ENCODE measurements at places on chromosomes 4 and X.
A peak's percentile ranks its signal among the peaks of the same experiment; 100 is the strongest.

DNA sequence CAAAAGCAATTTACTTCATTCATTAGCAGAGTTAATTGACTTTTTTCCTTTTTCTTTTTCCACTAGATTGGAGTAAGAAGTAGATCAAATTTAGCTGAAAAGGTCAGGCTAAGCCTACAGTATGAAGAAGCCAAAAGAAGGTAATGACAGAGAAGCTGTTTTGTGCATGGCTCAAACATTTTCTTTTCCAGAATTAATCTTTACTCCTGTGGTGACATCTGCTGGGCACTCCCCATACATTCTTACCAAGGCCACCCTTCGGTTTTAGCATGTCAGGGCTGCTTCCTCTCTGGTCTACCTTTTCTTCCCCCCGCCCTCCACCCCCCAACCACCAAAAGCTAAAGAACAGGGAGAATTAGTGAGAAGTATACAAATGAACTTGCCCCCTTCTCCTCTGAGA is 70.2 kb downstream of the CLDN22 start:
- peak; percentile 50 for DNase-seq

GRCh38 chr4:75830906-75831305 is 71.3 kb downstream of the PPEF2 start:
- DNase-seq, result no peak

DNA sequence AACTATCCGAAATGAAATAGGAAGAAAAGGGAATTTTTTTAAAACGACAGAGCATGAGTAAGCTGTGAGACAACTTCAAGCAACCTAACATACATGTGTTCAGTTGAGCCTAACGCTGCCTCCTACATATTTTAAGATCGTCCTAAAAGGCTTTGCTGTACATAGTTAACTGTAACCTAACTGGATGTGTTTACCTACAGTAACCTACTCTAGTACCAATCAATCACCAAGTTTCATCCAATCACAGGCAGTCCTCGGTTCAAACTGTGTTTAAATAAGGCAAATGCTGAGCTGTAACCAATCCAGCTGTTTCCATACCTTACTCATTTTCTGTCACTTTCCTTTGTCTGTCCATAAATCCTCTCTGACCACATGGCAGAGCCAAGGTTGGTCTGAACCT is 17.1 kb downstream of the RCHY1 start:
- no peak for DNase-seq

GRCh38 chrX:856566-857290 is 226.1 kb downstream of the SHOX start:
- DNase-seq, result no peak

DNA sequence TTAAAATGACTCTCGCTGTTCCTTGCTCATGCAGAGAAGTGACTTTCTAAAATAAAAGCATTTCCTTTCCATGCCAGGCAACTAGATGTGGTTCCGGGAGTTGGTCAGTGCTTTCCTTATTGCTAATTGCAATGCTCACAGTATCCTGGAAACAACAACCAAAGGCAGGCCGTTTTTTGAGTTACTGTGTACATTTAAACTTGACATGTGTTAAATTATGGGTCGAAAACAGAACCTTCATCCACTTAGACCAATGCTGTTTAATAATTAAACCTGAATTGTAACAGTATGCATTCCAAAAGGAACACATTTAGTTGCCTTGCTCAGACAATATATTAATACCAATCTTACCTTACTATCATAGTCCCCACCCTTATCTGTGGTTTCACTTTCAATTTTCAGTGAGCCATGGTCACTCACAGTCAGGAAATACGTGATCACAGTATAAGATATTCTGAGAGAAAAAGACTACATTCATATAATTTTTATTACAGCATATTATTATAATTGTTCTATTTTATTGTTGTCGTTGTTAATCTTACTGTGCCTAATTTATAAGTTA is 102.6 kb downstream of the HS6ST2 start:
- DNase-seq, result no peak

DNA sequence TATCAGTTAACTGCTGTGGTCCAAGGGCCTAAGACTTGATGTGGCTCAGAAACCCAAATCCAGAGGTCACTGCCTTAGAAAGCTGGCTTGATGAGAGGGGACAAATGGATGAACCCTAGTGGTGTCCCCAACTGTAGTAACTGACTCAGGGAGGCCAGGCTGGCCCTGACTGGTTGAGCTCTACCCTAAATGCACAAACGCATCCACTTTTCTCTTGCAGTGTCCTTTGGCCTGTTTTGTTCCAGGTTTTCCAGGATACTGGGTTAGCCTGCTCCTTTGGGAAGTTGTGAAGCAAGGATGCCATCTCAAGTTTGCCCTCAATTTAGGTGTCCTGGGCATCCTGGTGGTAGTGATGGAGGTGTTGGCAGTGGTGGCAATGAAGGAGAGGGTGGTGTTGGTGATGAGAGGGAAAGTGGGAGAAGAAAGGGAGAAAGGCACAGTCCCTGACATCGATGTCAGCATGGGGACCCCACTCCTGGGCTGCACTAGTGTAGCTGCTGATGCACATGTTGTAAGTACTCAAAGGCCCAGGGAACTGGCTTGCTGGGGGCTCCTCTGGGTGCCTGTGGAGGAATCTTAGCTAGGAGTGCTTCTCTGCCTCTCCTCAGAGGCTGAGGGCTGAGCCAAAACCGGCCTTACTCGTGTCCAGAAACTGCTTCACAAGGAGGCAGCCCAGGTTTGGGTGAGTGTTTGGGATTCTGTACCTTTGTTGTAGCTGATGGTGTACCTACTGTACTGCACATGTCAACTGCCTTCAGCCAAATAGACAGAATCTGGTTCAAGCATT is 2.9 kb upstream of the HAND2 start:
- DNase-seq, result no peak

DNA sequence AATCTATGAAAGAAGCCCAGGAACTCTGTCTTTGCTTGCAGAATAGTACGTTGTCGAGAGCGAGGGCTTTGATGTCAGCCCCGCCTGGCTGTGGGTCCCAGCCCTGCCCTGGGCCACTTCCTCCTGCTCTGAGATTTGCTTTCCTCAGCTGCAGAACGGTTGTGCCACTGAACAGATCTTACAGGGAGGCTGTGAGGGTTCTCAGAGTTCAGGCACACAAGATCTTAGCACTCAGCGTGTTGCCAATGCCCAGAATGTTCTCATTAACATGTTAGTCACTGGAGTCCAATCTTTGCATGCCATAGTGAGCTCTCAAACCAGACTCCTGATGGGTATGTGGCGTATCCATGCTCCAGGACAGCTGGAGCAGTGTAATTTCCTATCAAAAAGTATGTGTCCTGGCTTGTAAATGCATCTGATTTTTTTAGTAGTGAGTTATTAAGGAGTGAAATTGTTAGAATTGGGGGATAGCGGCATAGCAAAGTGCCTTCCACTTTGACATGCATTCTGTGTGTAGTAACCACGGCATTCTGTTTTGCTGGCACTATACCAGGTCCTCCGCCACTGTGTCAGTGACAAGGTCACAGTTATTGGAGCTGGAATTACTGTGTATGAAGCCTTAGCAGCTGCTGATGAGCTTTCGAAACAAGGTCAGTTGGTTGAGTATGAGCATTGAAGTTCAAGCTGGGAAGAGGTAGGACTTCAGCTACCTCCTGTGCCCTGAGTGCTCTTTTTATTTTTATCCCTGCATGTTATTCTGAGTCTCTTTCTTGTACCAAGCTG is 31.6 kb downstream of the TKTL1 start:
- no peak for DNase-seq

DNA sequence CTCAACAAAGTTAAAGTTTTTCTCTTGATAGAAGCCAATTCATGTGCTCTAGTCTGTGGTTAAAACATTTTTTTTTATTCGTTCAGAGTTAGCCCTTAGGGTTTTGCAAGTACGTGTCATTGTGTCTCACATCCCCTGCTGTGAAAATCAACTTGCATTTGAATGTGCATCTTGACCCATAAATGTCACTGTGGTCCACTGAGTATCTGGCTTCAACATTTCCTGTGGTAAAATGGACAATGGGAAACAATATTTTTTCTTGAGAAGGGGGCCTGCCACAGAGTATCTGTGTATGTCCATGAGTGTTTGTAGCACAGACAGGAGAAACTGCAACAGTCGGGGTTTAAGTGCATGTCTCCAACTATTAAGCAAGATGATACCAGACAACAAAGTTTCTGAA is 554.8 kb upstream of the TENM3 start:
- DNase-seq, result no peak

GRCh38 chr4:152510349-152511147 is 25.3 kb downstream of the FBXW7 start:
- no peak for DNase-seq

- no peak for DNase-seq
These were observed 22.3 kb upstream of the RASGEF1B start for GRCh38 chr4:81494031-81494431.

DNA sequence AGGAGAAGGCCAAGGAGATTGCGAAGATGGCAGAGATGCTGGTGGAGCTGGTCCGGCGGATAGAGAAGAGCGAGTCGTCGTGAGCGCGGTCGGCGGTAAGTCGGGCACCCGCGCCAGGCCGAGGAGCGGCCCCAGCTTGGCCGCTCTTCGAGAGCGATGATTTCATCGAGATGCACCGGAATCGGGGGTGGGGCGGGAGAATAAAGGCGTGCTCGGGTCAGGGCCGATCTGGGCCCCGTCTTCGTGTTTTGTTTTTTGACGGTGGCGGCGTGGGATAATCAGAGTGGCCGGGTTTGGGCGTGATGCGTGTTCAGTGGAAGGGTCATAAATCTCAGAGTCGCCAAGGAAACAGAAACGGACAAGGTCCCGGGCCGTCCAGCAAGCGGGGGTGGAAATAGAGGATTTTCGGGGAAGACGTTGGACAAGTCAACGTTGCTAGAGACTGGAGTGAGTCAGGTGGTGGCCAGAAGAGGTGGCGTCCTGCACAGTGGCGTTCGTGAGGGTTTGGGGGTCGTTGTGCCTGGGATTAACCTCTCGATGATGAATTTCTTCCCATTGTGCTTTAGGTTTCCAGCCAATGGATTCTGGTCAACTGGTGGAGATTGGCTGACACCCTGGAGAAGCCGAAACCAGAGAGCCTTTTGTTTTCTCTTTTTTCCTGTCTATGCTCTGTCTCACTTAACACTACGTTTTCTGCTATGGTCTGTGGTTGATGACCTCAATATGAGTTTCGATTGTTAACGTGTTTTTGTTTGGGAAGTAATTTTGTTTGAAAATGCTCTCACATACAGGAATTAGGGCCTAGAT is 882 bp downstream of the MRFAP1 start:
- DNase-seq, result peak; percentile 69

DNA sequence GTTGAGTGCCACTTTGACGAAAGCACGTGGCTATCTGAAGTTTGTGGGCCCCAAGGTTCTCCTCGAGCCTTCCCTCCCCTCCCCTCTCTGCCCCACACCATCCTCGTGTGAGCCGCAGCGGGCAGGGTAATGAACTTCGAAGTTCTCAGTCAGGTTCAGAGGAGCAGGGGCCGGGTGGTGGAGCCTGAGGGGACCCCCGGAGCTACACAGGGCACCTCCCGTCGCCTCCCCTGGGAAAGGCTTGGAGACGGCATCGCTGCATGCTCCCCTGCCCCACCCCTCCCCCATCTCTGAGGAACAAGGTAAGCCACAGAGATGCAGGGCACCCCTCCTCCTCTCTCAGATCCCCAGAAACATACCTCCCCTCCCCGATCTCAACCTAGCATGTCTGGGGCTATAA is 2.8 kb upstream of the NKX1-1 start:
- DNase-seq, result peak; percentile 33

GRCh38 chr4:137635601-137636000 is 103.3 kb upstream of the PCDH18 start:
- DNase-seq, result peak; percentile 50

GRCh38 chrX:2717312-2717711 is 26.2 kb downstream of the CD99 start:
- no peak for DNase-seq

DNA sequence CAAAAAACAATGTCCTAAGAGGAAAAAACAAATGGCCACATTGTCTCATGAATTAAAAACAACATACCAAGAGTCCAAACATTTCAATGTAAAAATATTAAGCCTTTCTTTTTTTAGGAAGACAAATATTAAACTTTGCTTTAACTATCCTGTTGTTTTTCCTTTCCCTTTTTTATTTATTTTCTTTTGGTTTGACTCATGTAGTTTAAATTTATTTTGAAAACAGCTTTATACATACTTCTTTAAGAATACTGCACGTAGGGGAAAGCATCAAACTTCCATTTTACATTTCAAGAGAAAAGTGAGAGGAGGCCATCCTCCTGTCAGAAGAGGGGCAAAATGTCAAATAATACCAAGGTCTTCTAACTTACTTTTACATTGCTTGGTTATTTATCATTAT is 8.7 kb downstream of the GAB1 start:
- DNase-seq, result no peak

DNA sequence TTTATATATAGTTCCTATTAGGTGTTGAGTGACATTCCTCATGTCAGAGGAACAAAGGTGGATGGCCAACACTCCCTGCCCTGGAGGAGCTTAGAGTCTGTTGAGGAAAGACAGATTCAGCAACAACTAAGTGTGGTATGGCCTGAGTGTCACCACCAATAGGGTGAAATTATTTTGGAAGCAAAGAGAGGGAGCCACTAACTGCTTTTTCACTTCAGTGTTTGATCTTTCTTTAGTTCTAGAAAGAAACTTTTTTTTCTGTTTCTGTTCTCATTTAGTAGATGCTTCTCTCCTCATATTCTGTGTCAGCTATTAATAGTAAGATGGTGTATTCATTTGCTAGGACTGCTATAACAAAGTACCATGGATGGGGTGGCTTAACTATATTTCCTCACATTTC is 81.5 kb downstream of the ARX start:
- DNase-seq, result no peak

GRCh38 chrX:38249965-38250364 is 29.3 kb upstream of the SRPX start:
- DNase-seq, result no peak

GRCh38 chr4:87365348-87365747 is 25.6 kb downstream of the HSD17B11 start:
- DNase-seq, result no peak

GRCh38 chr4:8402640-8403039 is 37.9 kb downstream of the ACOX3 start:
- no peak for DNase-seq

DNA sequence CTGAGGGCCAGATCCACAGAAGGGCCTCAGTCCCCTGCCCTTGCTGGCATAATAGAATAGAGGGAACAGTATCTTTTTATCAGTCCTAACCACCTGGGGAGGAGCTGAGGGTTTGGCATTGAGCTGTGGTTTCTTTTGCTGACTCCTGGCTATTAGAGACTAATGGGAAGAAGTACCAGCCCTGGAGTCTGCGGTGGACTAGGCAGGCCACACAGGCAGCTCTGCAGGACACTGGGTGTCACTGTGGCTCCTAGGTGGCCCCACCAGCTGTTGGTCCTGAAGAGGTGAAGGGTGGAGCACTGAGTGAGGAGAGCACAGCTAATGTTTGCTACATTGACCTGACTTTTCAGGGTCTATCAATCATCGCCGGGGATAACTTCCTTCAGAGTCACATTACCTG is 52.8 kb upstream of the GPC4 start:
- DNase-seq, result no peak

GRCh38 chr4:185945906-185946305 is 123.0 kb upstream of the TLR3 start:
- DNase-seq, result no peak

DNA sequence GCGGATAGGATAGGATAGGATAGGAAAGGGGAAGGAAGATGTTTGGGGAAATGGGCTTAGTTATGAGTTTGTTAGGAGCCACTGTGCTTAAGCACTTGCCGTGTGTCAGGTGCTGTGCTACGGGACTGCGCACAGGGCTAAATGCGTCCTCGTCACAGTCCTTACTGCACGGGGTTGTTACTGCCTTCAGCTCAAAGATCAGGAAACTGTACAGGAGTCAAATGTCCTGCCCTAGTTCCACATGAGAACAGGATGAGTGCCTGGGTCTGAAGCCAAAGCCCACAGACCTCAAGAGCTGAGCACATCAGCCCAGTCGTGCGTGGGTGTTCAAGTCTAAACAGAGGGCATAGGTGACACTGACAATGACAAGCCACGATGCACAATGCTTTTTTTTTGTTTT is 15.0 kb downstream of the ACSL1 start:
- no peak for DNase-seq
